T-helper 17 cell (primary cell): ENCODE measurements at places on chromosomes 16 and 17.

GRCh38 chr17:9371019-9371418, 204.6 kb downstream of the STX8 start:
- DNase-seq = no peak

- DNase-seq = peak; percentile 37
These were observed 71.4 kb downstream of the ABR start for GRCh38 chr17:1108478-1108764.

- DNase-seq = no peak
These were observed 874 bp downstream of the WWP2 start for GRCh38 chr16:69762814-69763598.

GRCh38 chr16:6964679-6965078, 368.0 kb upstream of the RBFOX1 start:
- DNase-seq = no peak

DNA sequence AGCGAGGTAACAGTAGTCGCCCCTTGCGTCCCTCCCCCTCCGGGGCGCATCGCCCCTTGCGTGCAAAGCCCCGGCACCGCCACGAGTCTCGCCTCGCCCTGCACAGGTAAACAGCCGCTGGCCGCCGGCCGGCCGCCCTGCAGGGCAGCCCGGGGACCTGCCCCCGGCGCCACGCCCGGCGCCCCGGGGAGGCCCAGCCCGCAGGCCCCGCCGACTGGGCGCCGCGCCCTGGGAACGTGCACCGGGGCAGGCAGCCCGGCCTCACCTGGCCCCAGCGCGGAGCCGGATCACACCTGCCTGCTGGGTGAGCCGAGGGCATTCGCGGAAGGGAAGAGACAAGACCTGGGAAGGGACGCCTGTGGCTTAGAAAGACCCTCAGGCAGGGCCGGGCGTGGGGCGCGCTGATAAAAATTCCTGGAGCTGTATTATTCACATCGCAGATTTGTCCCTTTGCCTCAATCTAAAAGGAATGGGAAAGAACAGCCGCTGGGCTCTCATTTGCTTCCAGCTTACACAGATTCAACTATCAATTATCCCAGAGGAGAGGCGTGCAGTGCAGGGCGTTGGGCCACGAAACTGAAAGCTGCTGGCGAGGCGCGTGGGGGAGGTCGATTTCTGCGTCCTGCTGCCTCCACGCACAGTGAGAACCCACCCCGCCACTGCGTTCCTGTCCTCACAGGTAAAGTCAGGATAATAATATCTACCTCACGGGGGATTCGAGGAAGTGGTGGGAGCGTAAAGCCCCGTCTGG, 451.9 kb downstream of the SLC39A11 start:
- no peak for DNase-seq
